ENCODE measurements at places on chromosomes 16 and 17.

GRCh38 chr17:4892499-4893221 is 6.7 kb upstream of the C17orf107 start:
- DNase-seq: no peak

DNA sequence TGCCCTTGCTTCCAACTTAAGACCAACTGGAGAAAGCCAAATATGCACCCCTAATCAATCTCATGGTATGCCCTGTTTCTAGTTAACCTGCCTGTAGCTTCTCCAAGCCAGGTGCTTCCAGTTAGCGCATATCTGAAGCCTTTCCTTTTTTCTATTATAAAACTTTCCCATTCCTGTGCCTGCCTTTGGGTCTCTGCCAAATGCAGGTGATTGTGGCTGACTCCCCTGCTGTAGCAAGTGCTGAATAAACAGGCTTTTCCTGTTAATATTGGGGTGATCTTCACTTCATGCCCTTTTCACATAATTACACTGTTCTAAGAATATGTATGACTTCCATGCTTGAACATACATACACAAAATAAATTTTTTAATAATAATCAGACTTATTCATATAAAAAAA is 207.4 kb downstream of the TANC2 start:
- no peak for DNase-seq

DNA sequence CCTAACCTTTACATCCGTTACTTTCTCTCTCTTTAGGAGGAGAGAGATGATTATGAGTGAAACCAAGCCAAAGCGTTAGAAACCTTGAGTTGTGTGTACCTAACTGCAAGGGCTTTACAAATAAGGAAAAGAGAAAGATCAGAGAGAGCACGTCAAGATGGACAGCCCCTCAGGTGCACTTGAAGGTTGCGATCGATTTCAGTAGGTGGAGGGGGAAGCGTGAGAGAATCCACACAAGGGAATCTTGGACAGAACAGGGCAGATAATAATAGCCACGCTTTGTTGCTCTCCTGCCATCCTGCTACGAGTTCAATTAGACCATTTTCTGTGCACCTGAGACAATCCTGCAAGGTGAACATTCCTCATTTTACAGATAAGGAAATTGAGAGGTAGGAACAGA is 78.4 kb downstream of the VAT1L start:
- DNase-seq: no peak

DNA sequence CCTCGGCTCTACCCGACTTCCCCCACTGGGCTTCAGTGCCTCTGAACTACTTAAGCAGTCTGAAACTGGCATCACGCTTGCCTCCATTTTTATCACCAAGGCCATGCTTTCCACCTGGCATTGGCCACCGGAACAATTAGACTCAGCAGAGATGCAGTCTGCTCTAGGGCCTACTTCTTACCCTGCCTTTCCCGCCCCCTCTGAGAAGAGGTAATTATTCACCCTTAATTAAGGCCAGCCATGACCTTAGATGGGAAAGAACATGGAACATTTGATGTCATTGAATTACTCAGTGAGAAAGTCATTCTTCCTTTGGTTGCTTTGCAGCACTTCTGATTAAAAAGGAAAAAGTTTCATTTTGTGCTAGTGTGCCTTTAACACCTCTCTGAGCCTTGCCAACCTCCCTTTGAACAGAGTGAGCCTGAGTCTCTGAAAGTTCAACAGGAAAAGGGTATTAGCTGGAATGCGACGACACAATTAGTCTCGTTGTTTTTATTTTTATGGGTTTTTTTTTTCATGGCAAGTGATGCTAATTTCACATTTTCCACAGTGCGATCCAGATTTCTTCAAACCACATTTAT is 60.9 kb upstream of the TNRC6A start:
- DNase-seq: no peak

DNA sequence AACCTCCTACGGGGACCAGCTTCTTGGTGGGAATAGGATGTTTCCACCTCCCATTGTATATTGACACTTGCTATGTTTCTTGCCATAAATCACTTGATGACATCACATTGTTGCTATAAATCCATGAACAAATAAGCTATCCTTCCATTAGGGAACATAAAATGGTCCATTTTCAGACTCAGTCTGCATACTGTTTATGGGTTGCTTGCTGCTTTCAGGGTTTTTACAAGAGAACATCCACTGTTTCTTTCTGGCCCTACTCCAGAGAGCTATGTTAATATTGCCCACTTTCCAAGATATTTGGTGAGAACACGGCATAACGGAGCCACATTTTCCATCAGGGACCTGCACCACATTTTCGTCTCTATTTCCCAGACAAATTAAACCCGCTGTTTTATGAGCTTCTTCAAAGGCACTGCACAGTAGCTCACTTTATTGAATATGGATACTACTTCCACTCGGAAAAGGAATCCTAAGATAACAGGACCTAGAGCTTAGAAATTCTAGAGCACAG is 800.2 kb downstream of the KCNJ2 start:
- no peak for DNase-seq

DNA sequence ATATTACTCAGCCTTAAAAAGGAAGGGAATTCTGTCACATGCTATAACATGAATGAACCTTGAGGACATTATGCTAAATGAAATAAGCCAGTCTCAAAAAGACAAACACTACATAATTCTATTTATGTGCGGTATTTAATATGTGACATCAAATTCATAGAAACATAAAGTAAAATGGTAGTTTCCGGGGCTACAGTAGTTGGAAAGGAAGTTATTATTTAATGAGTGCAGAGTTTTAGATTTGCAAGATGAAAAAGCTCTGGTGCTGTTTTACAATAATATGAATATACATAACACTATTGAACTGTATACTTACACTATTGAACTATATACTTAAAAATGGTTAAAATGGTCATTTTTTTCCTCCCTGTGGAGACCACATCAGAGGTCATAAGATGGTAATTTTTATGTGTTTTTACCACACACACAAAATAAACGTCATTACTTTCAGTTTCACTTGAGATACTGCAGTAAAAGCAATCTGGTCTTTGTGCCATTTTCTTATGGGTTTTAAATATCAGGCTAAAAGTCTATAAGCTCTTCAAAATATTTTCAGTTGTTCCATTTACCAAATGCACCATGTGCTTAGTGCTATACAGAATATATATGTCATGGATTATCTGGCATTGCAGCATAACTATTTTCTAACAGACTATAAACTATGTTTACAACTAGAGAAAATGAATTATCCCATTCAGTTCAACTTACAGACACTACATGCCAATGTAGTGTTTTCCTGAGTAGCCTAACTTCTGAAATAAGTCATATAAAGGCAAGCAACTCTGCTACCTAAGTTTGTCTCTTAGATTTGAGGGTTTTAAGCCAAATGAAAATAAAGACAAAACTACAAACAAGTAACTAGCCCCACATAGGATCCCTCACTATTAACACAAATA is 90.9 kb downstream of the SPAG9 start:
- DNase-seq: no peak

GRCh38 chr17:7440834-7441195 is 1.5 kb downstream of the FGF11 start:
- no peak for DNase-seq

GRCh38 chr16:35562471-35562870 is 2103.1 kb downstream of the TP53TG3F start:
- DNase-seq: no peak

- DNase-seq: no peak
Measured at GRCh38 chr17:50672831-50673551, 34.7 kb downstream of the ANKRD40 start.

DNA sequence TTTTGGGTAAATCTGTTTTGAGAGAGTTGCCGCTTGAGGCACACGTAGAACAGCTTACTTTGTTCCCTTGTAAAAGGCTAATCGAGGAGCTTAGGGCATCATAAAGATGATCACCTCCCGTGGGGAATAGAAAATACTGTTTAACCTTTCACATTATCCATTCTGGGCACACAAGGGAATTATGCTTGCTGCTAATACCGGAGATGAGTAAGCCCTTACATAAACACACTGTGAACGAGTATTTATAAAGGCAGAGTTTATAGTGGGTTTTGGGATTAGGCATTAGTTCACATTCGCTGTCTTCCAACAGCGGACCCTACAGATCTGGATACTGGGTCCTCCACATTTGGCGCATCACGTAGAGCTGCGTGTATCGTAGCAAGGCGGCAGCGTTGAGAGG is 51.2 kb upstream of the CNTNAP4 start:
- DNase-seq: no peak

- no peak for DNase-seq
Measured at GRCh38 chr17:48722201-48722907, at the start of gene PRAC1. PRAC1 (minus strand) TSS chr17:48722518; CDS start chr17:48722392, 126 bp downstream.

DNA sequence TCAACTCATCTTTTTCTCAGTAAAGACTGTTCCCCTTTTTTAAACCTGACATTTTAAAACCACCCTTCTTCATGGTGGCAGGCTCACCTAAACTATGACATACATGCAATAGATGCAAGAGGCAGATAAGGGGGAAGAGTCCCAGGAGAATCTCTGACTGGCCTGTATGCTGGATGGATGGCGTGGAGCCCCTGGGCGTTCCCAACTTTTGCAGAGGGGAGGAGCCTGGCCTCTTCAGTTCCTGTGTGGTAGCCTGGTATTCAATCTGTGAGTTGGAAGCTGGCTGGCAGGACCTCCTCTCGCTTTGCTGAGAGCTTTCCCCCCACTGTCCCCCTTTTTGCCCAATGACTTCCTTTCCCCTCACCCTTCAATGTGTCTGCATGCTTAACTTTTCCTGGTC is 217.6 kb upstream of the CA10 start:
- no peak for DNase-seq

- no peak for DNase-seq
Measured at GRCh38 chr17:410543-411401, 58.2 kb upstream of the RPH3AL start.
